ENCODE measurements at places on chromosomes 12 and 14.

- no peak for DNase-seq
These were observed 65.6 kb downstream of the PPP2R5E start for GRCh38 chr14:63477556-63477955.

GRCh38 chr12:79233341-79233781, 368.8 kb downstream of the SYT1 start:
- DNase-seq: no peak

DNA sequence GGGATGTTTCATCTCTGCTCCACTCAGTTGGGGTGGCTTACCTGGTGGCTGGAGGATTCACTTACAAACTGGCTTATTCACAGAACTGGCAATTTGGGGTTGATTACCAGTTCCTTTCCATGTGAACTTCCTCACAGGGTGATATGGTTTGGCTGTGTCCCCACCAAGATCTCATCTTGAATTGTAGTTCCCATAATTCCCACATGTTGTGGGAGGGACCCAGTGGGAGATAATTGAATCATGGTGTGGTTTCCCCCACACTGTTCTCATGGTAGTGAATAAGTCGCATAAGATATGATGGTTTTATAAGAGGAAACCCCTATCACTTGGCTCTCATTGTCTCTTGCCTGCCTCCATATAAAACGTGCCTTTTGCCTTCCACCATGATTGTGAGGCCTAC, 26.9 kb upstream of the IGF1 start:
- no peak for DNase-seq

GRCh38 chr12:45205165-45205825, 10.6 kb upstream of the ANO6 start:
- DNase-seq: no peak

- no peak for DNase-seq
These were observed 120.5 kb downstream of the PHETA1 start for GRCh38 chr12:111248236-111249017.

GRCh38 chr14:70891737-70892136, 15.5 kb upstream of the PCNX1 start:
- no peak for DNase-seq

DNA sequence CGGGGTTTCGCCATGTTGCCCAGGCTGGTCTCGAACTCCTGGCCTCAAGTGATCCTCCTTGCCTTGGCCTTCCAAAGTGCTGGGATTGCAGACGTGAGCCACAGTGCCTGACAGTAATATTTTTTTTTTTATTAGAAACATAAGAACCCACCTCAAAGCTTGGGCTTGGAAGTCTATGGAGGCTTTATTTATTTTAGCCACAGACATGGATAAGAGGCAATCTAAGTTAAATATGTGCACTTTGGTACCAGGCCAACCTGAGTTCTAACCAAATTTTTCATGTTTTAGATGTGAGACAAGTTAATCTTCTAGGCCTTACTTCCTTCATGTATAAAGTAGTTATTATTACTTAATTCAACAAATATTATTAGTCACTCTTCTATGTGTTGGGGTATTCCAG, 96.9 kb downstream of the RAD51B start:
- DNase-seq: no peak

DNA sequence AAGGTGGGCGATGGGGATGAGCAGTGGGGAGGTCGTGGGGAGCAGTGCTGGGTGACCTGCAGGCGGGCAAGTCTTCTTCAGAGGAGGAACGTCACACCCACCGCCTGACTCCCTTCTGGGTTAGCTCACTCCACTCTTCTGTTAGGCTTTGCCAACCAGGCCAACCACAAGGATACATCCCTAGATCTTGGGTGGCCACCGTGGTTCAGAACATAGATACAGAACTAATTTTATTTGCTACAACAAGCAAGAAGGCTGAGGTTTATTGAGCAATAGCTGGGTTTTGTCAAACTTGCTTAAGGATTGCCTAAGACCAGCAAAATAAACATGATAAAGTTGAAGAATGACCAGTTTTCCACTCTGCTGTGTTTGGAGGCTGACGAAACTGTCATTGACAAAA, 109.4 kb downstream of the DACT1 start:
- peak; percentile 54 for DNase-seq

GRCh38 chr14:55294603-55295002, 23.4 kb downstream of the FBXO34 start:
- DNase-seq: no peak

GRCh38 chr12:50110762-50111351, 1.2 kb upstream of the COX14 start:
- peak; percentile 40 for DNase-seq

GRCh38 chr14:63179383-63179782, 24.9 kb upstream of the RHOJ start:
- no peak for DNase-seq

GRCh38 chr12:24960222-24960855, 11.4 kb upstream of the BCAT1 start:
- DNase-seq: no peak

- DNase-seq: no peak
These were observed 1108.9 kb downstream of the BCL11B start for GRCh38 chr14:98162856-98163805.

DNA sequence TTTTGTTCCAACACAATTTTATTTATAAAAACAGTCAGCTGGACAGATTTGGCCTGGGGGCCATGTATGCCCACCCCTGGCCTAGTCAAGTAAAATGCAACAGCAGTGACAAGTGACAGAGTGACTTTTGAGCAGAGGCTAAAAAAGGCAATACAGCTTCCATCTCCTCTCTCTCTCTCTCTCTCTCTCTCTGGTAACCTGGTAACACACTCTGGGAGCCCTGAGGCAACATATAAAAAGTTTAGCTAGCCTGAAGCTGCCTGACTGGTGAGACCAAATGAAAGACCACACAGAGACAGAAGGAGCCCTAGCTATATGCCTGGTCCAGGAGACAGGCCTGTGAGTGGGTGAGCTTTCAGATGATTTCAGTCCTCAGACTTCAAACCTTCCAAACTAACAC, 105.4 kb downstream of the DENND5B start:
- DNase-seq: no peak

- no peak for DNase-seq
These were observed 8.1 kb upstream of the IRF2BPL start for GRCh38 chr14:77036484-77037214.

GRCh38 chr12:42031847-42032564, 112.7 kb downstream of the GXYLT1 start:
- DNase-seq: no peak

DNA sequence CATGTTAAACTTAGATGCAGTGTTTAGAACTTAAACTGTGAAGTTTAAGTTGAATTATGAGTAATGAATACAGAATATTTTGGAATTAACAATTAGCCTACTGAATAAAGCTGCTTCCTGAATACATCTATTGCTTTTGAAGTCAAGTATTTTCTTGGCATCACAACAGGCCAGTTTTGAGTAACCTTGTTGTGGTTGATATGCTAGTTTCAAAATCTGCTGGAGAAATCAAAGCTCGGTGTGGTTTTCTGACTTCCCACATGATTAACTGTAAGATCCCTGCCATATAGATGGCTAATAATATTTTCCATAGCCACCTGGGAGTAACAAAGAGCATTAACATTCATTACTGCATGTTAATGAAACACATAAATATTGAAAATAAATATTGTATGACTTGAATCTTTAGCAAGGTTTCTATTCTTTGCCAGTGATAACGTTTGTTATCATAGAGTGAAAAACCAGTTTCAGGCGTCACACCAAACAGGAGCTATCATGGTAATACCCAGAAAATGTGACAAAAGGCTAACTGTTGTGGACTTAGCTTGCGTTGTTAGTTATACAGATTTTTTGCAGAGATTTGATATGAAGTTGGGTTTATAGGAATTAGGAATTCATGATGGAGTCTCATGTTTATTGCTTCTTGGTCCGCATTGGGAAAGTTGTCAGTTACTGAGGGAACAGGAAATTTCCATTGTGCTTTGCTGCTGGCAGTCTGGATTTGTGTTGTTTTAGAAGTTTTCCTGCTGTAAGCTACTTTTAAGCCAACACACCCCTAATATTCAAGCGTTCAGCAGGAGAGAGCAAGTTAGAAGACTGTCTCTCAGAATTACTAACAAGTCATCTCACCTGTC, 32.1 kb downstream of the PPFIBP1 start:
- no peak for DNase-seq

DNA sequence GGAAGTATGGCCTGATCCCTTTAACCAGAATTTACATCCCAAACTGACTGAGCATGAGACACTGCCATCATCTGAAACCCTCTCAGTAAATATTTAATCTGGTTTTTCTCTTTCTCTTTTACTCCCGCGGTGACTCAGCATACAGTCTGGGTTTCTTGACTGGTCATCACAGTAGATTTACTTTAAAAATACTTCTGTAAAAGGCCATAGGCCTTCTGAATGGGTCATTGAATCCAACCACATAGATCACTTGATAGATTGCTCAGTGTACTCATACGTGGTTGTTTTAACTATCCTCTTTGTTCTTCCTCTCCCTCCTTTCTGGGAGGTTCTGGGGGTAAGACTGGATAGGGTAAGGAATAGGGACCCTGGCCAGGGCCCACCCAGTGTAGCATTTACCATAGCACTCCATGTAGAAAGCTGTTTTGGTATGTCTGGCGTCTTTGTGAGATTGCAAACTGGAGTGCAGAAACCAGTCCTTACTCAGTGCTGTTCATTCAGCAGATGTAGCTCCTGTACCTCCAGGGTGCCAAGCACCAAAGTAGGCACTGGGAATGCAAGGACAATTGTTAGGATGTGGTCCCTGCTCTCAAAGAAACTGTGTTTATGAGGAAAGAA, 165.7 kb downstream of the SRGAP1 start:
- DNase-seq: no peak

DNA sequence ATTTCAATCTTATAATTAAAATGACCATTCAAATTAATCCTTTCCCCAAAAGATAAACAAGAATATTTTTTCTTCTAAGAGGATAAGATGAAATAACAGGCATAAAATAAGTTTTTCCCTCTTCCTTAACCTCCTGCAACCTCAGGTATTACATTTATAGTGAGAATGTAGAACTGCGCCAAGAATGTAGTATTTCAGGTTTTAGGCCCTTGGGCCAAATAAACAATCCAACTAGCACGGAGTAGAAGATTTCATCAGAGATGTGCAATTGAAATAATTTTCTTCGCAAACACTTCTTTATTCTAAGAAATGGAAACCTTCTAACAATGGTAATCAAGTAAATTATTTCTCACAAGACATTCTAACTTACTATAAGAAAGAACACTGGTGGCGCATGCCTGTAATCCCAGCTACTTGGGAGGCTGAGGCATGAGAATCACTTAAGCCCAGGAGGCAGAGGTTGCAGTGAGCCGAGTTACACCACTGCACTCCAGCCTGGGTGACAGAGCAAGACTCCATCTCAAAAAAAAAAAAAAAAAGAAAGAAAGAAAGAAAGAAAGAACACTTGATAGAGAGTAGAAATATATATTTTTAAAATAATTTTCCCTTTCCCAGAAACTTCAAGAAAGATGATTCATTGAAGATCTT, 100.8 kb downstream of the TAOK3 start:
- DNase-seq: no peak

DNA sequence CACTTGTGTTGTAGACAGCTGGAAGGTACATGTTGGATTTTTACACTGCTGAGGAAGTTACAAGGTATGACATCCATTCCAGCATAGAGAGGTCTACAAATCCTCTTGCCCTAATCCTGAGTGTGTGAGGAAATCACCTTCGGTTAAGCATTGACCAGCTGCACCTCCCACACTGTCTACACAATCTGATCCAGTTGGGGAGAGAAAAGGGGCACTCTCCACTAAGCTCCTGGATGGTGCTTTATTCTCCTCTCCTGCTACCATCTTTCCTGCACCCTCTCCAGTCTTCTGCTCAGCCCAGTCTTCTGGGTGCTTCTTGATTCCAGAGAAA, at the start of gene OR6J1:
TSS of gene OR6J1 (minus strand) at position 48 of the 331 bp plus-strand sequence. CDS start 9,541 bp downstream, outside the sequence.
- no peak for DNase-seq

DNA sequence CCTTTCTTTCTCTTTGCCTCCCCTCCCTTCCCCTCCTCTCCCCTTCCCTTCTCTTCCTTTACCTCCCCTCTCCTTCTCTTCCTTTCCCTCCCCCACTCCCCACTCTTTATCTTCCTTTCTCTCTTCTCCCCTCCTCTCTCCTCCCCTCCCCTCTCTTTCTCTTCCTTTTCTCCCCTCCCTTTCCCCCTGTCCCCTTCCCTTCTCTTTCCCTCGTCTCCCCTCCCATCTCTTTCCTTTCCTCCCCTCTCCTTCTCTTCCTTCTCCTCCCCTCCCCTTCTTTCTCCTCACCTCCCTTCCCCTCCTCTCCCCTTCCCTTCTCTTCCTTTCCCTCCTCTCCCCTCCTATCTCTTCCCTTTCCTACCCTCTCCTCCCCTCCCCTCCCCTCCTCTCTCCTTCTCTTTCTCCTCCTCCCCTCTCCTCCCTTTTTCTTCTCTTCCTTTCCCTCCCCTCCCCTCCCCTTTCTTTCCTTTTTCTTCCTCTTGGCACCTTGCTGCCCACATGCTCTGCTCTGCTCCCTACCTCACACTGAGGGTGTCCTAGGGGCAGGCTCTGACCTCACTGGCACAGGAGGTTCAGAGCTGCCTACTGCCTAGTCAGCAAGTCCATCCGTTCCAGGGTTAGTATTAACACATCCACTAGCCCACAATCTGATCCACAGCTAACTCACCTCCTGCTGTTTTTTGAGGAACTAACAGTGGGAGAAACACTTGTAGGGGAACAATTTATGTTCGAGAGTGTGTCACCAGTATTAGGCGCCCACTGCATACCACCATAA, 101.0 kb downstream of the NUAK1 start:
- DNase-seq: no peak

GRCh38 chr14:68602507-68602906, 190.4 kb downstream of the ZFP36L1 start:
- DNase-seq: no peak

GRCh38 chr12:56658921-56659320, 13.1 kb upstream of the ATP5F1B start:
- DNase-seq: no peak

DNA sequence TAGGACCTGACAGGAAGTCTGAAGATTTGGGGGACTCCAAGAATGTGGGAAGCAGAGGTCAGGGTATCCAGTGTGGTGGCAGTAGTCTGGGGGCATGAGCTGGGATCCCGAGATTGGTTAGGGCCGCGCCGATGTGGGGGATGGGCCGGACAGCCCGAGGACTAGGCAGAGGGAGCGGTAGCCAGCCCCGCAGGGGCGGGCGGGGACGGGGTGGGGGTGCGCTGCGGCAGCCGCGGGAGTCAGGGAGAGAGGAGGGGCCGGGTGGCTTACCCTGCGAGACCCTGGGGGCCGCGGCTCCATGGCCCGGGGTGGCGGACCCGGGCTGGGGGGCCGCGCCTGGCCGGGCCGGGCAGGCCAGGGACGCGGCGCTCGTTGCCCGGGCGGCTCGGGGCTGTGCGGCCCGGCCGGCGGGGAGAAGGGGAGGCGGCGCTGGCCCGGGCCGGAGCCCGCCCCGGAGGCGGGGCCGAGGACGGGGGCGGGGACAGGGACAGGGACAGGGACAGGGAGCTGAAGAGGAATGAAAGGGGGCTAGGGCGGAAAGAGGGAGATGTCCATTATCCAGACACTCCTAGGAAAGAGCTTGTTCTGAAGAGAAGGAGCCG, 5.6 kb downstream of the ZNF385A start:
- DNase-seq: peak; percentile 49

DNA sequence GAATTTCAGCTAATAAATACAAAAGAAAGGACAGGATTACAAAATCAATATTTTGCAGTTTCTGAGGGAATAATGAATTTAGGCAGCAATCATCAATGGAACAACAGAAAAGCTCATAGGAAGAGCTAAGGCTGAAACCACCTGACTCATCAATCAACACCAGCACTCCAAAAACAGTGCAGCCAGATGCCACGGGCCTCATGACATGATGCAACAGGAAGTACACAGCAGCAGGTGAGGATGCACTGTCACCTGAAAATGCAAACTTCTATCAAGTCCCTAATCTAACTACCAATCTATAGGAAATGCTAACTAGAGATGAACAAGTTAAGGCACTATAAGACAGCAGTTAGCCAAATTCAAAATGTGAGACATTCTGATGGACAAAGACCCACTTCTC, 21.7 kb downstream of the GNS start:
- no peak for DNase-seq

GRCh38 chr14:51604073-51604472, 47.6 kb upstream of the FRMD6 start:
- DNase-seq: no peak
